ENCODE measurements at places on chromosomes 4 and X. TPM values are rescaled to one million over a fixed set of nuclear protein-coding genes. Genes with fewer than 3 reads are reported as not detected.
A peak's percentile ranks its signal among the peaks of the same experiment; 100 is the strongest.

NAP1L3 gene
- total RNA-seq = 182 TPM

DNA sequence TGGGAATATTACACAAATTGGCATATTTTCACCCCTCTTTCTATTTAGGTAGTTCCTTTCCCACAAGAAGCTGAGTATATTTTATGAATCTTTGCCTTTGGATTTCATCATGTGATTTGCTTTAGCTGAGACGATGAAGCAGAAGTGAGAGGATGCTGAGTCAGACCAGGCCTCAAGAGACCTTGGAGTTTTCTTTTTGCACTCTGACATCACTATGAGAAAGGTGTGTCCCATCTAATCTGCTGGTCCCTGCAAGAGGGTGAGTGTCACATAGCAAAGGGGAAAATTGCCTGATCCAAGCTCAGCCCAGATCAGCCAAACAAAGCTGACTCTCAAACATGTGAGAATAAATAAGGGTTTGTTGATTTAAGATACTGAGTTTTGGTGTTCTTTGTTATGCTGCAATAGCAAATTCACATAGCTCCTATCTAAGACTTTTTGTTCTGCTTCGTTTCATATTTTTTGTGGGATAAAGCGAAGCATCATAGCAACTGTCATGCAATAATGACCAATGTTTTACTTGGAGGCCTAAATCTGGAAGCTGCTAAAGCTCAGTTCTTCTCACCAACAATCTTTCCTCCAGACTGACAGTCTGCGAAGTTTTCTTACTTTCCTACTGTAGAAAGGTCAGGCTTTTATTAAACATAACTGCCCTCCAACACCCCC lies 176.9 kb downstream of the PDHA2 start:
- DNase-seq = no peak

- DNase-seq = no peak
Observed at GRCh38 chrX:9148615-9149399, 114.9 kb upstream of the FAM9B start.

DNA sequence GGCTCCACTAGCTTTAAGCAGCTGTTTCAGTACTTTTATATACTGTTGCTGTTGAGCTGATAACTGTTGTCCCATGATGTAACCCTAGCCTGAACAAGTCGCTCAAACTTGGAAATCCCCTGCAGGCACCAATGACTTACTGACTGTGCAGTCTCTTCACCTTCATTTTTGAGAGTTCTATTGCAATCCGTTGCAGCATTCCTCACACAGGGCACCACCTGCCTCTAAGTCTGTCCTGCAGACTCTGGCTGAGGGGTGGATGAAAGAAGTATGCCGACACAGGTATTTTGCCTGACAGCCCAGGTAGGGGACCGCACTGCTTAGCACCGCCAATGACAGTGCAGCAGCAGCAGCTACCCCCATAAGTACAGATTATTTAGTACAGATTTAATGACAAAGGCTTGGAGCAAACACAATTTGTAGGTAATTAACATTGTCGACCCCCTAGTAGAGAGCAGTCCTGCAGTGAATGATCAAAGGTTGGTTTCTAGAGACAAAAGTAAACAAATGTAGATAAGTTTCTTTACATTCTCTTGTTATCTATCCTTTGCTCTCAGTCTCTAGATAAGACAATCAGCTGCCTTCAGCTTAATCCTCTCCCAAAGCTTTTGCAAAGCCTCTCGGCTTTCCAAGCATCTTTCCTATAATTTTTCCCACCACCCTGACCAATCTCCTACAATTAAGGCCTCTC lies 205.0 kb downstream of the PABPC4L start:
- no peak for DNase-seq

- DNase-seq = no peak
Observed at GRCh38 chr4:174707051-174707676, 121.9 kb downstream of the GLRA3 start.

GRCh38 chr4:182916483-182917181 lies 554 bp downstream of the DCTD start:
- peak; percentile 30 for DNase-seq

DNA sequence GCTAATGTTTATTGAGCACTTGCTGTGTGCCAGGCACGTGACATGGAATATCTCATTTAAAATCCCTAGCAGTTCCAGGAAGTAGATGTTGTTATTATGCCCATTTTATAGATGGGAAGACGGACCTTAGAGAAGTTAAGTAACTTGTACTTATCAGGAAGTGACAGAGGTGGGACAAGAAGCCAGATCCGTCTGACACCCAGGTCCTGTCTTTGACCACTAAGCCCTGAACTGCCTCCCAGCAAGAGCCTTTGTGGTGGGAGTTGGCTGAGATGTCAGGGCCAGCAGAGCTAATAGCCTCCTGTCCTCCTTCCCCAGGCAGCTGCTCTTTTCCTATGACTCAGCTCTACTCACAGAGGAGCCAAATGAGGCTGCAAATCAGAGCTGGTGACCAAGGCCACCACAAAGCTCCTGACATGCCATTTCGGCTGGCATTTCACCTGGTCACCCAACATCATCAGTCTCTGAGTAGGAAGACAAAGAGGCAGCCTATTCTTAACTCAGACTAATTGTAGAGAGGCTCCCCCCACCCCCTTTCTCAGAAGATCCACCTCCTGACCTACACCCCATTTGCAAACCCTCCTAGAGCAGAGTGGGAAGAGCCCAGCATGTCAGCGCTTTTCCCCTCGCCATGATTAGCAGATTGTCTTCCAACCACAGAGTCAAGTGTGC lies 175.1 kb upstream of the KIT start:
- no peak for DNase-seq

- DNase-seq = no peak
Observed at GRCh38 chr4:169342906-169343564, 72.3 kb upstream of the SH3RF1 start.
